ENCODE measurements at places on chromosomes 3 and 15.

DNA sequence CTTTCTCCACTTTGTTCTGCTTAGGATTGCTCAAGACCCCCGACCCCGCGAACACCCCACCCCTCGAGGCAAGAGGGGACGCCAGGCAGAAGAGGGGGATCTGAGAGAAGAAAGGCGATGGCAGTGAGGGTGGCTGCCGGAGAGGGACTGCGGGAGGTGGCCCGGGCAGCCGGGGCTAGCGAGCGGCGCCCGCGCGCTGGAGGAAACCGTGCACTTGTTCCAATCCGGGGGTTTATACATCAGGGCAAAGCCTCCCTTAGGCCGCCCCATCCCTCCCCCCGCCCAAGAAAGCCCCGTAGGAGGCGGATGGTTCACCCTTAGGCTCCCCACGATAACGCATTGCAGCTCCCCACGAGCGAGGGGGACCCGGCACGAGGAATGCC is 475 bp downstream of the ERC2 start:
- no peak for DNase-seq

DNA sequence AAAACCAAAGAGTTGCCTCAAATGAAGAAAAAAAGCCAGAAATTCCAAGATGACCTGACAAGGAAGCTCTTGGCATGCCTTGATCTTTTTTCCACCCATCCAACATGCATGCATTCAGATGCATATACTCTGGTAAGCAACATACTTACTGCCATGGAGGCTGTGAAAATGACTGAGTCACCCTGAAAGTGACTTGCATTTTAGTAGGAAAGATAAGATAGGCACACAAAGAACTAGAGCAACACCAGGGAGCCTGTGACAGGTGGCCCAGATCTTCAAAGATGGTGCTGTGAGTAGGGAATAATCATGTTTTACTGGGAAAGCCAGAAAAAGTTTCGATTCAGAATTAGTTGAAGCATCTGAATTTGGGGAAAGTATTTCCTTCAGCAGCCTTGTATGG is 185.1 kb upstream of the SLCO3A1 start:
- no peak for DNase-seq

- DNase-seq: no peak
Observed at GRCh38 chr3:9934235-9934621, 594 bp downstream of the CRELD1 start.

GRCh38 chr15:22810033-22810852 is 23.8 kb downstream of the NIPA1 start:
- no peak for DNase-seq

DNA sequence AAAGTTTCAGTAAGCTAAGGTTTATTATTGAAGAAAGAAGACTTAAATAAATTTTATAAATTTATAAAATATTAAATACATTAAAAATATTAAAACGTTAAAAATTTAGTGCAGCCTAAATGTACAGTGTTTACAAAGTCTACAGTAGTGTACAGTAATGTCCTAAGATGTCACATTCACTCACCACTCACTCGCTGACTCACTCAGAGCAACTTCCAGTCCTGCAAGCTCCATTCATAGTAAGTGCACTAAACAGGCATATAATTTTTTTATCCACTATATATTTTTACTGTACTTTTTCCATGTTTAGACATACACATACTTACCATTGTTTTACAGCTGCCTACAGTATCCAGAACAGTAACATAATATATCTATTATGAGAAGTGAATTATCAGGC is 51.5 kb downstream of the TJP1 start:
- DNase-seq: no peak

DNA sequence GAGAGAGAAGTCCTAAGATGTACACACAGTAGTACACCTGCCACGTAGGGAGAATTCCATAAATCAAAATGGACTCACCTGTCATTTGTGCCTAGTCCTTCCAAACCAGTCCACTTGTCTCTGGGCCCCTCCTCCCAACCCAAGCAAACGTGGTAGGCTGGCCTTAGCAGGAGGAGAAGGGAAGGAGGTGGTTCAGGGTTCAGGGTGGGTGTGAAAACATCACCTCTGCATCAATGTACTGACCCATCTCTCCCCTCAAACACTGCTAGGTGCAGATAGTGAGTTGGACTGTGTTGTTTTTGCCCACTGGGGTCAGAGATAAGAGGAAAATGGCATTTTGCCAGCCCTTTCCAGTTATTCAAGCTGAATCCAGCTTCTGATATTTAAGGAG is 99.3 kb downstream of the MME start:
- no peak for DNase-seq

DNA sequence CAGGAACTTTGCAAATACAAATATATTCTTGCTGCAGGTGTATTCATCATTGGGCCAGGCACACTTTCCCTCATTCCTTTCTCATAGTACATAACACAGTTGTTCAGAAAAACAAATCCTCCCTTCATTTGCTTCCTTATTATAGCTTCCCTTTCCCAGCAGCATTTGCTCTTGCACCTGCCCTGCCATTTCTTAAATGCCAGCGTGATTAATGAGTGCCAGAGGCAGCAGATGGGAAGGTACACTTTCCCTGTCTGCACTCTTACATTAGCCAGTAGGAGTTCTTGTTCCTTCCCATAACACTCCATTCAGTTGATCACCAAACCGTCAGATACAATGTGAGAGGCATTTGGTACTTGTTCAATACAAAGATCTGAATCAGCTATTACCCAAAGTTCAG is 128.5 kb upstream of the GAP43 start:
- no peak for DNase-seq

GRCh38 chr15:90044916-90045371 is 43.8 kb downstream of the ZNF710 start:
- no peak for DNase-seq

GRCh38 chr15:68574629-68575028 is 4.2 kb upstream of the CORO2B start:
- no peak for DNase-seq

DNA sequence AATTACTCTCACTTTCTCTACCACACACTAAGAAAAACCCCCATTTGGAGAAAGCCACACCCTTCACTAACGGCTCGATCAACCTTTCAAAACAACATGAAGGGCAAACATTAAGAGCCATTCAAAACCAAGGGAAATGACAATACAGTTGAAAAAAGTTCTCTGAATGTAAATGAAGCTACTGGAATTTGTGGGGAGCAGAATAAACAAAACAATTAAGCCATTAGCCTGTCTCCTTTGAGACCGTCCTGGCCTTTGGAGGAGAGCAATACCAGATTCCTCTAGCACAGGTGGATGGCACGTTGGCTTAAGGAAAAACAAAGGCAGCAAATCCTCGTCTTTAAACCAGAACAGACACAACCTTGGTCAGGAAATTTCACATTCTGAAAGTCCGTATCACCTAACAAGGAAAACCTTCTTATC is 18.7 kb downstream of the MYO1E start:
- DNase-seq: no peak

- DNase-seq: no peak
Observed at GRCh38 chr3:194284351-194284750, 66.8 kb downstream of the CPN2 start.

GRCh38 chr3:46935168-46935858 is 41.2 kb downstream of the CCDC12 start:
- DNase-seq: no peak

DNA sequence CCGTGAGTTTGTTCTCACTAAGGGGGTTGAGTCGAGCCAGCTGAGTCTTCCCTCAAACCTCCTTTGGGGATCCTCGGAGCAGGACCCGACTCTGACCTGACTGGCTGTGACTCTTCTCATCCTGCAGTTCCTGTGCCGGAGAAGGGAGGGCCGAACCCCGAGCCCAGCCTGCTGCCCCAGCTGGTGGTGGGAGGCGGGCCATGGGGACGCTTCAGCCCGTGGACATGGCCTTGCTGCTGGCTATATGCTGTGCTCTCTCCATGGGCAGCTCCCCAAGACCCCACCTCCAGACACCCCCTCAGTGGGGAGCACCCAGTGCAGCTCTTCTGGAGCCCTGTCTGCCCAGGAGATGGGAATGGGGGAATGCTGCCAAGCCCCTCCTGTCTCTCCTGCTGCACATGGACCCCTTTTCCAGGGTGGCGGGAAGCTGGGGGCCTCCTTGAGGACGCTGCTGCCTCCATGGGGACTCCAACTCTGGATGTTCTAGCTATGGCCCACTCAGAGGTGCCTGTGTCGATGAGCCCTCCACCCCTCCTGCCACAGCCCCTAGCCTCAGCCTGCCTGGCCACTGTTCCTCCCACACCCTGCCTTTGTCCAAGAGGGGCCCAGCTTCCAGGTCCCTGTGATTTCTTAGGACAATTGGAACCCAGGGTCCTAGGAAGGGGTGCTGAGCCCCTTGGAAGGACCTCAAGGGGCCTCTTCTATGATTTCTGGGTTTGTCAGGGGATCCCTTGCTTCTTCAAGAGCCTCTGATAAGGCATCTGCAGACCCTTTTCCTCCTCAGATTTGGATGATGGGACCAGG is 12.8 kb downstream of the C15orf39 start:
- DNase-seq: no peak

- DNase-seq: no peak
Observed at GRCh38 chr3:141059816-141060215, 8.7 kb downstream of the SPSB4 start.

Data from NCI-H524 (cell line).